Upper lobe of left lung (tissue), 6 donors: ENCODE measurements at places on chromosomes 12 and 14. TPM values are rescaled to one million over a fixed set of nuclear protein-coding genes. Genes with fewer than 3 reads are reported as not detected.
A peak's percentile ranks its signal among the peaks of the same experiment; 100 is the strongest.

- no peak for DNase-seq
These were observed 3.9 kb upstream of the KRT79 start for GRCh38 chr12:52837781-52838608.

DNA sequence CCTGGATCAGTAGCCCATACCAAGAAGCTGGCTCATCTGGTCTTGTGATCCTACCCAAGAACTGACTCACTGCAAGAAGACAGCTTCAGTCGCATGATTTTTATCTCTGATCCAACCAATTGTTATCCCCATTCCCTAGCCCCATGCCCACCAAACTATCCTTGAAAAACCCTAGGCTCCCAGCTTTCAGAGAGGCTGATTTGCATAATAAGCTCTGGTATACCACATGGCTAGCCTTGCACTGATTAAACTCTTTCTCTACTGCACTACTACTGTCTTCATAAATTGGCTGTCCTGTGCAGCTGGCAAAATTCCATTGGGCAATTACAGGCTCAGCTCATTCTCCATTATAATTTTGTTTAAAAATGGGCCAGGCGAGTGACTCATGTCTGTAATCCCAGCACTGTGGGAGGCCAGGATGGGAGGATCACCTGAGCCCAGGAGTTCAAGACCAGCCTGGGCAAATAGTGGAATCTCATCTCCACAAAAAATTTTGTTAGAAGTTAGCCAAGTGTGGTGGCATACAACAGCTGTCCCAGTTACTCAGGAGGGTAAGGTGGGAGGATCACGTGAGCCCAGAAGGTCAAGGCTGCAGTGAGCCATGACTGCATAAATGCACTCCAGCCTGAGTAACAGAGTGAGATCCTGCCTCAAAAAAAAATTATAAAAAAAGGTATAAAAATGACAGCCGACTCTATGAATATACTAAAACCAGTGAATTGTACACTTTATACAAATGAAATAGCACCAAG lies 76.7 kb upstream of the EIF5 start:
- no peak for DNase-seq

DNA sequence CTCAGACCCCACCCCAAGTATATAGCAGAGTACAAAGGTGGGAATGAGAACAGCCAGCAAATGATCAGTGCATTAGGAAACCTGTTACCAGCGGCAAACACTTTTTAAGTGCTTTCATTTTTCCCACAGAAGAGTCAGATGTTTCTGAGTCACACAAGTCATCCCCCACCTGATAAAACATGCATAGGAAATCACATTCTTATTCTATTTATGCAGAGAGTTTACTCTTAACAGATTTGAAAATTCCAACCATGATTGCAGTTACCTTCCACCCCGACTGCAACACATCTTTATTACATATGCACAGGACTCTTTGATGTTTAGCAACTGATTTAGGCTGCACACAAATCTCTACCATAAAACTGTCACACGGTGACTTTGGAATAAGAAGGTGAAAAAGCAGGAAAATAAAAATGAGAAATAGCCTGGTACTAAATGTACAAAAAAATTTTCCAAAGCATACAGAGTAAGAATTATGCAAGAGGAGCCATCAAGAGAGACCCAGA lies 236.4 kb downstream of the PAWR start:
- DNase-seq, result no peak

- DNase-seq, result no peak
These were observed 214.4 kb downstream of the BMP4 start for GRCh38 chr14:53742233-53742620.

DNA sequence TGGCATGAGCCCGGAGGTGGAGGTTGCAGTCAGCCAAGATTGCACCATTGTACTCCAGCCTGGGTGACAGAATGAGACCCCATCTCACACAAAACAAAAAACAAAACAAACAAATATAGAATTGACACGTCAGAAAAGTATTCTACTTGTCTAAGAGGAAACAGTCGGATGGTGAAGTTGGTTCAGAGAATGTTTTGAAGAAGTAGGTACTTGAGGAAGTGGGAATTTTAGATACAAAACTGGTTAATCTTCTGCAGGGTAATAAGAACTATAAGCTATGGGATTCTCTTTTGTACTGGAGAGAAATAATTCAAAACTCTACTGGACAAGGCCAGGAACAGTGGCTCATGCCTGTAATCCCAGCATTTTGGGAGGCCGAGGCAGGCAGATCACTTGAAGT lies 14.6 kb upstream of the TCTN1 start:
- DNase-seq, result no peak

DNA sequence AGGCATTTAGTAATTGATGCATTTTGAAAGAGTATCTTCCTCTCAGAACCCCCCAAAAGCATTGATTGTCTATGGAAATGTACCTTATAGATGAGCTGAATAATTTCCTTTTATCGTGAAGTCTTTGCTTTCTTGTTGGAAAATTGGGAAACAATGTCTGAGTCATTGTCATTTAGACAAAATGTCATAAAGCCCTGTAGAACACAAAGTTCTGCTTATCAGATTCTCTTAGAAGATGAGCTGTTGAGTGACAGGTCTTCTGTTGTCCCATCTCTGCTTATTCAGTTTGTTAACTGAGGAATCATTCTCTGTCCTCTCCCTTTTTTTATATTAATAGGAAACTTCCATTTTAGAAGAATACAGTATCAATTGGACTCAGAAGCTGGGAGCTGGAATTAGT lies 22.9 kb downstream of the MAPKAPK5 start:
- DNase-seq, result no peak

DNA sequence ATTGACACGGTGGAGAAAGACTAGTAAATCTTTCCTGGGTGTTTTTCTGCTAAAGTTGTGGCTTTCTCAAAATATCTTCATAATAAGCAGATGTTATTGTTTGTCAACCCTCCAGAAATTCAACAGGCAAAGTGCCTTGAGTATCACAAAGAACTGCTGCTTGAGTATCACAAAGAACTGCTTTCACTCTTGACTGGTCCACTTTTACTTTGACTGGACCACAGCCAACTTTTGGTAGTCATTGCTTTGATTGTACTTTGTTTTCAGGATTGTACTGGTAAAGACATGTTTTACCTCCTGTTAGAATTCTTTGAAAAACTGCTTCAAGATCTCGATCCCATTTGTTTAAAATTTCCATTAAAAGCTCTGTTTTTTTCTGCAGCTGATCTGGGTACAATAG lies 62.6 kb downstream of the PDZRN4 start:
- DNase-seq, result no peak

- no peak for DNase-seq
These were observed 4.4 kb downstream of the LGALS3 start for GRCh38 chr14:55133416-55133815.

DNA sequence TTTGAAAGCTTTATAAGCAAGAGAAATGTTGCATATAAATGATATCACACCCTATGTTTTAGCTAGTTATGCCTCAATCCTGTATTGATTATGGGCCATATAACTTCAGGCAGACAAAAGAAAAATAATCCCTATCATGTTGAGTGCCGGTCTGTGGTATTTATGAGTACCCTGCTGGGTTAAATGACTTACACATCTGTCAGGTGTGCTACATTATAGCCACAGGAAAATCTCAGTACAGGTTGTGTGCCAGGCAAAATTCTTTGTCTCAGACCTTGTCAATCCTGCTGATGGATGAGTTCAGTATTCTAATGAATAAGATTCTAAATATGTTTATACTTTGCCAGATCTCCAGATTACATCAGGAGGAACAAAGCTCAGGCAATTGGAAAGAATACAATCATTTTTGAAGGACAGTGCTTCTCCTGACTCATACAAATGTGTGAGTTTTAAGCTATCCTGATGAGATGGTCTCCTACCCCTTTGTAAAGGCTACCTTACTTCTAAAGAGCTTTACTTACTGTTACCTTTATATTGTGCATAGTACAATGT lies 109.8 kb upstream of the FOXG1 start:
- no peak for DNase-seq

GRCh38 chr12:124678421-124678893 lies 111.0 kb upstream of the NCOR2 start:
- no peak for DNase-seq

DNA sequence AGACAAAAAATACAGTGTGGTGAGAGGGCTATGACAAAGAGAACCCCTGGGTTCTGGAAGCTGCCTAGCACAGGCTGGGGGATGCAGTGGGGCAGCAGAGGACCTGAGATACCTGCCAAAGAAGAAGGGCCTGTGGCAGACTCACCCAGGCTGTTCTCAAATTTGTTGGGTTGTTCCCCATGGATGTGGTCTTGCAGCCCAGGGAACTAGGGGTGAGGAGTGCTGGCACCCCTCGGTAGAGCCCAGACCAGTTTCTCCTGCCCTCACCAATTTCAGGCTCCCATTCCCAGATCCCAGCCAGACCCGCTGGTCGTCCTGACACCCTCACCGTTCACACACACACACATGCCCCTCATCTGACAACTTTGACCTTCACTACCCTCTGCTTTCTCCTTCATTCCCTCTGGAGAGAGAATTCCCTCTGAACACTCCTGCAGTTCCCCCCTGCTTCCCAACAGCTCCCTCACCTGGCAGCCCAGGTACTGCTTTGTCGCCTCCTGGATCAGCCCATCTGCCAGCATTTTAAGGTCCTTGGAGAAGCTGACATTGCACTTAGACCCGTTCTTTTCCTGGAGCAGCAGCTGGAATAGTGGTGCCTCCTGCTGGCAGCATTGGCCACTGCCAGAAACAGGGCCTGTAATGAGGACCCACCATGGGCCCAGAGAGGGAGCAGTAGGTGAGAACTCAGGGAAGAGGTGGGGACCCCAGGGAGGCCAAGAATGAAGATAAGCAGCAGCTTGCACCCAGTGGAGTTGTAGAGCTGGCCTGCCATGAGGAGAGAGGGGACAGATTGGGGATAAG lies 5.9 kb upstream of the GDF11 start:
- DNase-seq, result peak; percentile 88

- DNase-seq, result peak; percentile 28
These were observed 111.9 kb downstream of the FOXN3 start for GRCh38 chr14:89304972-89305703.

DNA sequence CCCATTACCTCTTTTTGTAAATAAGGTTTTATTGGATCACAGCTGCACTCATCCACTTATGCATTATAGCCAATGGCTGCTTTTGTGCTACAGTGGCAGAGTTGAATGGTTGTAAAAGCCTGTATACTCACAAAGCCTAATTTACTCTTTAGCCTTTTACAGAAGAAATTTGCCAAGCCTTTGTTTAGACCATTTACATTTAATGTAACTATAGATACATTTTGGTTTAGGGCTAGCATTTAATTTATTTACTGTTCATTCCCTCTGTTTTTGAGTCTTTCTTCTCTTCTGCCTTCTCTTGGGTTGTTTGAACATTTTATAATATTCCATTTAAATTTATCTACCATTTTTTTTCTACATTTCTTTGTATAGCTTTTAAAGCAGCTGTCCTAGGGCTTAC lies 217.1 kb upstream of the AMIGO2 start:
- DNase-seq, result no peak

DNA sequence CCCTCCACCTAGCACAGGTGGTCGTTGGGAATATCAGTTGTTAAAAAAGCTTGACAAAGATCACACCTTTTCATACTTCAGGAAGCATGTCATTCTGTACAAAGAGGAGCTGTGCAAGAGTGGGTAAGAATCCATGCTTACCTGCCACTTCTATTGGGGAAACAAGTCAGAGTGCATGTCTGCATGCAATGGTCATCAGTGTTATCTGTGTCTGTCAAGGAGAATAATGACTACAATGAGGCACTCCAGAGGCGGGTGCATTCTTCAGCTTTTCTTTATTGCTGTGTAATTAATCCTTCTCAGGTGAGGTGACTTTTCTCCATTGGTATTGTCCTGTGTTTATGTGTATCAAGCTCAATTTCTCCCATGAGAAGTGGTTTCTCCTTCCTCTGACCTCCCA lies 24.4 kb downstream of the KCNA5 start:
- DNase-seq, result no peak

RTN1 gene
- 11.4 TPM for total RNA-seq

PRIMA1 gene
- total RNA-seq, result 0.79 TPM

ADGRD1 gene
- total RNA-seq, result 84.2 TPM
